ENCODE measurements at places on chromosomes 12 and 14.

- DNase-seq = no peak
Measured at GRCh38 chr12:490260-490659, 30.5 kb downstream of the B4GALNT3 start.

DNA sequence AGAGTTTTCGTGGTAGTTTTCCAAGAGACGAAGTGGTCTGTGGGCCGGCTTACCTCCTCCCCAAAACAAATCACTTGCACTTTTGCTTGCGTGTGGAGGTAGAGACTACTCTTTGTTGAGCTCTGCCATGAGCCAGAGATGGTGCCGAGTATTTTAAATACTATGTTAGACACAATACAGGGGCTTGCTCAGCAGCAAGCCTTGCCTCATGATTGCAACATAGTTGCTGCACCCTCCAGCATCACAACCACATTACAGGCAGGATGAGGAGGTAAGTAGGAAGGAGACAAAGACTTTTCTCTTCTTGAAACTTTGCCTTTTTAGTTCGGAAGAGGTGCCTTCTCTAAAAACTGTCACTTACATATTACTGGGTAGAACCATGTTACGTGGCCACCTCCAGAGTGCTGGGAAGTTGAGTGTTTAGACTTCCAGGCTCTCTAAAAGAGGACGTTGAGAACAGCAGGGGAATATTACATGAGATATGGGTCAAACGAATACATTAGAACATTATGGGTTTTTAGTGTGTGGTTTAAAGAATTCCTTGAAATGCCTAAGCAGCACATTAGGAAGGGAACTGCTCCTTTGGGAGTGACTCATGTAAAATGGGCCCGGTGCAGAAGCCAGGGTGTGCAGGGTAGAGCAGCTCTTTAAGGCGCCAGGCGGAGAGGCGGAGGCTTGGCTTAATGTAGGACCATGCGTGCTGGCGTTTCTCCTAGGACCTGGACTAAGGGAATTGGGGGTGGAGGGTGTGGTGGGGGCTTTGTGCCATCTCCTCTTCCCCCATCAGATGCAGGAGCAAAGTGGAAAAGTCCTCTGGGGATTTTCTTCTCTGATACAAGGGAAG, 110.6 kb upstream of the PRMT8 start:
- DNase-seq = no peak

GRCh38 chr12:8045952-8046944, 13.7 kb downstream of the FOXJ2 start:
- peak; percentile 82 for DNase-seq

DNA sequence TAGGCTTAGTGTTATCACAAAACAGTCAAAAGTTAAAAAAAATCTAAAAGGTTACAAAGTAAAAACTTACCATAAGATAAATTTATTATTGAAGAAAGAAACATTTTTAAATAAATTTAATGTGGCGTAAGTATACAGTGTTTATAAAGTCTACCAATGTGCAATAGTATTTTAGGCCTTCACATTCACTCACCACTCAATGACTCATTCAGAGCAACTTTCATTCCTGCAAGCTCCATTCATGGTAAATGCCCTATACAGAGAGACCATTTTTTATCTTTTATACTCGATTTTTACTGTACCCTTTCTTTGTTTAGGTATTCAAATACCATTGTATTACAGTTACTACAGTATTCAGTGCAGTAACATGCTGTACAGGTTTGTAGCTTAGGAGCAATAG, 124.5 kb downstream of the ANO4 start:
- no peak for DNase-seq

- DNase-seq = no peak
Measured at GRCh38 chr12:25687226-25687625, 134.1 kb upstream of the LMNTD1 start.

DNA sequence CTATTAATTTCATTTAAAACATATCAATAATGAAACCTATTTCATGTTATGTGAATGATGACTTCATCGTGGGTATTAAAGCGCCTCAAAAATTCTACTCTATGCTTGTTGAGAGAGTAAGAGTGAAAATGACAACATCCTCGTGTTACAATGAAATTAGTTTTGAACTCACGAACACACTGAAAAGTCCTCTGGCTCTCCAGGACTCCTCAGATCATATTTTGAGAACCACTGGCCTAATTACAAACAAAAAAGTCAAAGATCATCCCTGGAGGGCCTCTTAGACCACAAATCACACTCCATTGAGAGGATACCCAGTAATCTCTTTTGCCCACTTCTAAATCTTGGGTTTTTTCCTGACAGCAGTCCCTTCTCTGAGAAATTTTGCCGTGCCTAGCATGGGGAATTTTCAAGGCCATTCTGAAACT, 19.1 kb downstream of the DAAM1 start:
- DNase-seq = no peak

- no peak for DNase-seq
Measured at GRCh38 chr12:38427442-38427841, 110.9 kb downstream of the ALG10B start.

GRCh38 chr12:16763901-16764300, 157.9 kb upstream of the LMO3 start:
- DNase-seq = no peak

DNA sequence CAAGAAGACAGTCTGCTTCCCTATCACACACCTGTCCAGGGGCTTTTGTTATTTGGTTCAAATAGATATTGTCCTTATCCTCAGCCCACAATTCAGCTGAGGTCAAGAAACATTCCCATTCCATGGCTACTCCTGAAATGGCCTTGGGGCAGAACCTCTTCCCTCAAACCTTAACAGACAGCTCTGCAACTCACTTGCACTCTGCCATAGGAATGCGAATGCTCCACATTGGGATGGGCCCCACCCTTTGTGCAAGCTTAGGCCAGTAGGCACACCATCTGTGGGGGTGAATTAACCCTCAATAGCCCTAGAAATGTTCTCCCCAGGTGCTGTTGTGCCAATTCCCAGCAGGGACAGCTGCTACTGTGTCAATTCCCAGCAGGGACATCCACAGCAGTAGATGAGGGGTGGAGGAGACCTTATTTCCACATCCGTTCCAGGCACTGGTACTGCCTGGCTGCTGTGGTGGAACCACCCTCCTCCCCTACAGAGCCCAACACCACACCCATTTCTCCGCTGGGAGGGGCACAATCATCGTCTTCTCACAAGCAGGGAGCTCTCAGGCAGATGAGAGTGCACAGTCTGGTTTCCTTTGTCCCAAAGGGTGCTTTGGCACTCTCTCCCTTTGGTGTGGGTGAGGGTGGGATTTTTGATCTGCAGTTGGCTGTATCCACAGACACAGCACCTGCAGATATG, 42.3 kb upstream of the GLIPR1 start:
- DNase-seq = no peak

- DNase-seq = no peak
Measured at GRCh38 chr14:51396222-51396815, 156.3 kb downstream of the TMX1 start.

GRCh38 chr12:66571361-66571915, 107.4 kb downstream of the GRIP1 start:
- DNase-seq = no peak

DNA sequence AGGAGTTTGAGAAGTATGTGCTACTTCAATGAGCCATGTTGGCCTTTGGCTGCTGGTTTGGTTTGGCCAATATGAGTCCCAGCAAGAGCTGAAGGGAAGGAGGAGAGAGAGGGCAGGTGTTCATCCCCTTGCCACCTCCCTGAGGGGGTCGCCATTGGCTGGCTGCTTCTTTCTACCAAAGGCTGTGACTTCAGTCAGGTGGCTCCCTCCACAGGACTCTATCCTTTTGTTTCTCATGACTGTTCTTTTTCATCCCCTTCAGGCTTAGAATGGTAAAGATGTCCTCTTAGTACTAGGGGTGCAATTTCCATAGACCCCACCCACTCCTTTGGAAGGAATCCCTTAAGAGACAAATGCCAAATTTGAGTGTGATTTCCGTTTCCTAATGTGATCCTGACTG, 31.2 kb upstream of the OTOGL start:
- DNase-seq = no peak

DNA sequence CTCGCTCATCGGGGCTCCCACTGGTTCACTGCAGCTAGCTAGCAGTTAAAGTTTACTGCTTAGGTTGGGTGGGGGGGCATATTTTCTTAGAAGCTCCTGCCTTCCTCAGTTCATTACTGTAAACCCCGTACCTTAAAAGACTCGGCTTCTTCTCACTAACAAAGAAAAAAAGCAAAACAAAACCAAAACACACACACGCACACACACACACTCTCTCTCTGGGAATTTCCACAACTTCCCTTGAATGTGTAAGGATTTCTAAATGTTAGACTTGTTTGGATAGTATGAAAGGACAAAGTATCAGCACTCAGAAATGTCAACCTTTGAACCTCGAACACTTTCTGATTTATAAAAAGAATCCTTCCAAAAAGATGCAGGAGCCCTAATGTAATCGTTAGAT, 927 bp downstream of the PTHLH start:
- DNase-seq = no peak

- no peak for DNase-seq
Measured at GRCh38 chr14:68622856-68623255, 170.0 kb downstream of the ZFP36L1 start.

DNA sequence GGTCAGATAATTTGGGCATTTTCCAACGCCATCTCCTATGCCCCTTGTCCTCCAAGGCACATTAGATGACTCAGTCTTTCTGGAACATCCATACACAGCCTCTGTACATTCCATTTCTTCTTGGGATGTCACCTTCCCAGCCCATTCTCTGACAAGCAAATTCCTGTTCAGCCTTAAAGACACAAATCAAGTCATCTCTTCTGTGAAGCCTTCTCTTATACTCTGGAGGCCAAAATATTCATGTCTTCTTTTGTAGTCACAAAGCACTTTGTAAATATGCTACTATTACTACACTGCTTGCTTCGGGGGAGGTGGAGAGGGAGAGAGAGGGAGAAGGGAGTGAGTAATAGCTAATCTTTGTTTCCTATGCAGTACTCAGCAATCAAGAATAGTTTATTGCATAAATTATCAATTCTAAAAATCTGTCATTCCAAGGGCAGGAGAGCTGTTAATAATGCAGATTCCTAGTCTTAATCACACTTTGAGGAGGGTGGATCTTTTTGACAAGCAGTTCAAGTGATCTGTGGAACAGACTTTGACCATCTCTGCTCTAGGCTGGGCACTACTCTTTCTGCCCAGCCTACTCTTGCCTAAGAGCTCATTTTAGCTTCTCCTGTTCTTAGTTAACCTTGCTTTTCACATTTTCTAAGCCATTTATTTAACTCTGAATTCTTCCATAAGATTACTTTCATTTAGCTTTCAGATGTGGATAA, 27.9 kb downstream of the KCNMB4 start:
- no peak for DNase-seq

GRCh38 chr12:3046441-3047200, 30.6 kb upstream of the TSPAN9 start:
- DNase-seq = no peak

DNA sequence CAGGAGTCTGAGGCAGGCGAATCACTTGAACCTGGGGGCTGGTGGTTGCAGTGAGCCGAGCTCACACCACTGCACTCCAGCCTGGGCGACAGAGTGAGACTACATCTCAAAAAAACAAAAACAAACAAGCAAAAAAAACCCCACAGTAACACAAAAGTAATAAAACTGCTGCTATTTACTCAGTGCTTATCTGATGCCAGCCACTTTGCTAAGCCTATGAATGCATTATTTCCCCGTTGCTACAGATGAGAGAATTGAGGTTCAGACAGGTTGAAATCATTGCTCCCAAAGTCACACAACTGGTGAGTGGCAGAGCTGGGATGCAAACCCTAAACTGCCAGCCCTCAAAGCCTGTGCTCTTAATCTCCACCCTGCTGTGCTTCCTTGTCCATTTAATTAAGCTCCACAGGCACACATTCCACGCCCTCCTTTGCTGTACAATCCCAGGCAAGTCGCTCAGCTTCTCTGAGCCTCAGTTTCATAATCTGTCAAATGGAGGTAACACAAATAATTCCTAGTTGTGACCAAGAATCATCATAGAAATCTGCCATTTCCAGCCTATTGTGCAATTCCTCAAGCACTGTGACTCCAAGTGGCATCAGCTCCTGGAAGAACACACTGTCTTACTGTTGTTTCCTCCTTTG, 5.7 kb upstream of the OAS3 start:
- DNase-seq = no peak

GRCh38 chr14:59816941-59817340, 53.6 kb downstream of the RTN1 start:
- no peak for DNase-seq

DNA sequence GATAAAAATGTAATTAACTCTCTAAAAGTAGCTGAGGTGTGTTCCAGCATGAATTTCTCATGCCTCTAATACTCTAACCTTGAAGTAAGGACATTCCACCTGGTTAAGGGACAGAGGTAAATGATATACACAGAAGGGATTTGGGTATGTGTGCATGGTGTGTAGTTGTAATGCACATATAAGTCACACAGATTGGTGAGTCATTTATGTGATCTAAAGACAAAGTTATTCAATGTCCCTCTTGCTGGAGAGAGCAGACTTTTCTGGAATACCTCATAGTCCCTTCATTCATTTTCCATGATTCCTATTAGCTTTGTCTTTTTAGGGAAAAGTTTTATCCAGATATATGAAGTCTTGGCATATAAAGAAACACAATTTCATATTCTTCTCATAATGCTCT, 234.9 kb downstream of the SNAPC1 start:
- no peak for DNase-seq

DNA sequence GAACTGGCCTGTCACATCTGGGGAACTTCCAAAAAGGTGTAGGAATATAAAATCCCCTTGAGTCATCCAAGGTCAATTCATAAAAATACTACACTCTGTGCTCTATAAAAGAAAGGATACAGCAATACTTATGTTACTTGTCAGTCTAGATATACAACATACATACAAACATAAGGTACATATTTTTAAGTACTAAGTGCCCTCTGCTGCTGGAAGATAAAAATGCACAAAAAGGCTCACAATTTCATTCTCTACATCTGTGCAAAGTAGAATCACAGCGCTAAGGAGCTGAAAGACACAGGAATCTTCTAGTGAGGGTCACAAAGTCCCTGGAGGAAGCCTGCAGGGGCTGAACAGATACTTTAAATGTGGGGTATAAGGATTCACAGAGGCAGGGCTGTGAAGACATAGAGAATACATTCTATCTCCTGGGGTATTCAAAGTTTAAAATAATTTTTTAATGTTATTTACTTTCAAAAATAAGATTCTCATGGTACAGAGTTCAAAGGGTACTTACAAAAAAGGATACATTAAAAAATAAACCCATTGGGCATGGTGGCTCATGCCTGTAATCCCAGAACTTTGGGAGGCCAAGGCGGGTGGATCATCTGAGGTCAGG, 10.2 kb upstream of the GOLGA5 start:
- peak; percentile 87 for DNase-seq

- DNase-seq = no peak
Measured at GRCh38 chr14:70170976-70171375, 17.8 kb downstream of the SLC8A3 start.

DNA sequence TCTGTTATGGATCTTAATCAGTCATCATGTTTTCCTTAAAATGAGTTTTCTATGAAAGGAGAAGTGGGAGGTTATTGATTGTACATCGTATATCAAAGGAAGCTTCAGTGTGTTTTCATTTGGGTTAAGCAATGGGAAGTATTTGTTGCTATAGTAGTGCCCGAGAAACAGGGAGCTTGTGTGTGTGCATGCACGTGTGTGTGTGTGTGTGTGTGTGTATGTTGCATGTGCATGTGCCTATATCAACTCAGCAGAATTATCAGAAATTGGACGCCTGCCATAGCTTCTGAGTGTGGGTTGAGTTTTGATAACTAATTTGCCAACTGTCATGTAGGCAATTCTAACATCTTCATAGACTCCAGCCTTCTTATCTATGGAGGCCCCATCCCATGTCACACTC, 246.1 kb upstream of the CRY1 start:
- peak; percentile 33 for DNase-seq

- DNase-seq = no peak
Measured at GRCh38 chr12:67891596-67891995, 97.7 kb upstream of the IFNG-AS1 start.

GRCh38 chr14:92970271-92970670, 47.3 kb downstream of the CHGA start:
- DNase-seq = peak; percentile 45

Measured in NCI-H1417 (cell line).